ENCODE measurements at places on chromosomes 4 and X. TPM values are rescaled to one million over a fixed set of nuclear protein-coding genes. Genes with fewer than 3 reads are reported as not detected.

The PCDH18 gene
- total RNA-seq, result not detected

The RAB9B gene
- 0.60 TPM for total RNA-seq

- DNase-seq, result no peak
These were observed 14.6 kb downstream of the SRPX start for GRCh38 chrX:38206036-38206435.

GRCh38 chrX:3244203-3244743, 102.2 kb downstream of the MXRA5 start:
- no peak for DNase-seq

- DNase-seq, result no peak
These were observed at the start of gene TCEAL9 for GRCh38 chrX:103356130-103356798. Gene TCEAL9 (plus strand): TSS chrX:103356506. CDS start chrX:103357685, 1,179 bp downstream.

- no peak for DNase-seq
These were observed 206.3 kb downstream of the SHROOM3 start for GRCh38 chr4:76641351-76641750.

DNA sequence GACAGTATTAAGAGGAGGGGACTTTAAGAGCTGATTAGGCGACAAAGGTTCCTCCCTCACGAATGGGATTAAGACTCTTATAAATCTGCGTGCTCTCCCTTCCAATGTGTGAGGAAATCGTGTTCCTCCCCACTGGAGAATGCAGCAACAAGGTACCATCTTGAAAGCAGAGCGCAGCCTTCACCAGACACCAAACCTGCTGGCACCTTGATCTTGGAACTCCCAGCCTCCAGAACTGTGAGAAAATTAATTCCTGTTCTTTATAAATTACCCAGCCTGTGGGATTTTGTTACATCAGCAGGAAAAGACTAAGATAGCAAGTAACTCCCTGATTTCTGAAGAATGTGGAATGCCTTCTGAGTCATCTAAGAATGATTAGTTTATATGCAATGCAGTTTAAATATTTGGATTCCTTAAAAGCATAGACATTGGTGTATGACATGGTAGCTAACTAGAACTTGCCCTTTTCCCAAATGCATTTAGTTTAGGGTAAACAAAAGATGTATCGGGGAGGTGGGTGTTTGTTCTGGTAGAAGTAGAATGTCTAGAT, 86.1 kb downstream of the USP46 start:
- no peak for DNase-seq

- DNase-seq, result peak; percentile 72
These were observed 25.3 kb downstream of the STIM2 start for GRCh38 chr4:26885912-26886274.

GRCh38 chrX:153708415-153708814, 15.8 kb downstream of the BCAP31 start:
- no peak for DNase-seq

DNA sequence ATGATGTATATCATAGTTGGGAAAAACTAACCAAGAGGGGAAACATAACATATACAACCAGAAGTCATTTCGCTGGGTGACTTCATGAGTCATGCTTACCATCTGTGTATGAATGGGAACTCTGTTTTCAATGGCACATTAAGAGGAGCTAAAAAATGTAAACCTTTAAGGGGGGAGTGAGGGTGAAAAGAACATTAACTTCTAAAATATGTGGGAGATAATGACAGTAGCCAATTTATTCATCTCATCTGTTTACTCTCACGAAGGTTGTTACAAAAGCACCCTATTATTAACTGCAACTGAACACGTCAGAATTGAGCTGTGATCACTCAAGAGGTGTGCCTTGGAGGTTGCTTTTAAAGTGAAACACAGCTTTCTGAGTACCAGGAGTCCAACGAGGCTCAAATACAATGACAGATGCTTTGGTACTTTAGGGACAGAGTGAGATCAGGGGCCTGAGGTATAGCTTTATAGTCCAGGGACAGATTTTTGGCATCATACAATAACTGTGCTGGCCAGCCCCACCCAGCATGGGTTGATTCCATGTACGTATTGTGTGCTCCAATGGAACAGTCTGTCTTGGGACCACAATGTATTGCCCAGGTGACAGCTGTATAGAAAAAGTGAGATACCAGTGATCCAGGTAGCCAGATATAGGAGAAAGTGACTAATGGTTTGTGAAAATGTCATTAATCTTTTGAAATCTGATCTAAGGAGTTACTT, 107.3 kb downstream of the AMMECR1 start:
- DNase-seq, result no peak
